ENCODE measurements at places on chromosomes 7 and 10. TPM values are rescaled to one million over a fixed set of nuclear protein-coding genes. Genes with fewer than 3 reads are reported as not detected.

Gene TFAM
- 87.7 TPM for total RNA-seq

GRCh38 chr7:8823486-8823885 is 390.1 kb downstream of the NXPH1 start:
- no peak for DNase-seq
- H3K27ac ChIP-seq = no peak overlapping the region
- no peaks in the 10 kb centered on the region for H3K36me3 ChIP-seq
- H3K27me3 ChIP-seq = no peaks in the 10 kb centered on the region

- no peak within 1 kb of the TSS for H3K27ac ChIP-seq
- peaks cover 37% of the 10 kb centered on the region for H3K4me1 ChIP-seq
- peaks cover 84% of the 10 kb centered on the region for H3K27me3 ChIP-seq
- H3K36me3 ChIP-seq = no peaks in the 10 kb centered on the region
These were observed at the start of gene HOXA11 for GRCh38 chr7:27185013-27185853. HOXA11 (minus strand) TSS chr7:27185232; CDS start chr7:27185144, 88 bp downstream.

GRCh38 chr7:74312418-74313028 is 23.3 kb downstream of the CLIP2 start:
- H3K4me3 ChIP-seq = no peak overlapping the region
- DNase-seq = peak; percentile 49
- H3K27ac ChIP-seq = no peak overlapping the region
- peaks cover 2% of the 10 kb centered on the region for H3K4me1 ChIP-seq
- no peaks in the 10 kb centered on the region for H3K36me3 ChIP-seq

GRCh38 chr7:158651968-158652565 is 52.5 kb downstream of the NCAPG2 start:
- H3K27me3 ChIP-seq = no peaks in the 10 kb centered on the region
- peaks cover 20% of the 10 kb centered on the region for H3K4me1 ChIP-seq
- H3K27ac ChIP-seq = no peak overlapping the region
- no peak overlapping the region for H3K4me3 ChIP-seq

GRCh38 chr7:33804140-33804660 is 101.1 kb upstream of the BMPER start:
- no peak for DNase-seq
- H3K36me3 ChIP-seq = no peaks in the 10 kb centered on the region
- H3K4me1 ChIP-seq = no peaks in the 10 kb centered on the region

- H3K4me1 ChIP-seq = peaks cover 43% of the 10 kb centered on the region
- peak overlapping the region; percentile 77 for H3K27ac ChIP-seq
- peaks cover 20% of the 10 kb centered on the region for H3K27me3 ChIP-seq
- peak overlapping the region; percentile 76 for H3K4me3 ChIP-seq
- H3K36me3 ChIP-seq = no peaks in the 10 kb centered on the region
These were observed 843 bp upstream of the GATA3 start for GRCh38 chr10:8053446-8054243.

DNA sequence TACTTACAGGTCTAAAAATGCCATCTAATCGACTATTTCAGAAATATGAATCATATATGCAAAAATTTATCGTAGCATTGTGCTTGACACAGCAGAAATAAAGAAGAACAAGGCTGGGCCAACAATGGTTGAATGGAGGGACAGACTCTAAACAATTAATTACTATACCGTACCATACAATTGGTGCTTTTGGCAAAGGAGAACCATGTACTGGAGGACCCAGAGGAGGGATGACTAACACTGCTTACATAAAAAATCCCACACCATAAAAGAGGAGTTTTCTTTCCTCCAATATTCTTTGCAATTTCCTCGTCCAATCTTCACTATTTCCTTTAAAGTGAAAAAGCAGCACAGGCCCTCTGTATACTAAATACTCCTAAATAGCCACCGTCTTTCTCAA is 94.1 kb downstream of the SGMS1 start:
- H3K36me3 ChIP-seq = peaks cover 14% of the 10 kb centered on the region
- H3K4me3 ChIP-seq = no peak overlapping the region
- DNase-seq = no peak
- H3K27me3 ChIP-seq = no peaks in the 10 kb centered on the region

DNA sequence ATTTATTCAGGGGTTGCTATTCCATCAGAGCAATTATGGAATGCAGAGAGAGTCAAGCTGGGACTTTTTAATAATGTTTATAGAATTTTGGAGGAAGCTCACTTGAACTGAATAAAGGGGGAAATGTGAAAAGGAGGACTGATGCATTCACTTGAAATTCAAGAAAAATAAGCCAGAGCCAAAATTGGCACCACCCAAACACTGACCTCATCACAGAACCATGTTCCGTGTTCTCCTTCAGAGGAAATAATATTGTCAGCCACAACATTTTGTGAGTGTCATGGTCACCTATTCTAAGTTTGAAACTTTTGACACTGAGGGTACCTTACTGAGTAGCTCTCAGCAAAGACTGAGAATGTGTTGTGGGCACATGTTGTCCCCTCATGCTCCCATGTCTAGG is 207.0 kb downstream of the ANK3 start:
- H3K4me1 ChIP-seq = no peaks in the 10 kb centered on the region
- peaks cover 2% of the 10 kb centered on the region for H3K36me3 ChIP-seq
- H3K27ac ChIP-seq = no peak overlapping the region
- H3K27me3 ChIP-seq = no peaks in the 10 kb centered on the region

DNA sequence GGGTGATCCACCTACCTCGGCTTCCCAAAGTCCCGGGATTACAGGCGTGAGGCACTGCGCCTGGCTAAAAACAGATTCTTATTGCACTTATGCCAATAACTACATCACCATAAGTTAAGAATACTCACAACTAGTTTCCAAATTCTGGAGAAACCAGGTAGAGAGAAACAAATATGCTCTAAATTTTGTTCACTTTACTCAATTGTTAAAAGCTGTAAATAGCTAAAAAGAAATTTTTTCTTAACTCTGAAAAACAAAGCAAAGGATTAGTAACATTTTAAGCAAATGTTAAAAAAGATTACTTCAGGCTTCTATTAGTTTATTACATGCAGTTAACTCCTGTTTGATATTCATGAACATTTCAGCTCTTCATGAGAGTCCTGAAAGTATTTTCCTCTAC is 28.3 kb upstream of the ZMIZ2 start:
- no peak overlapping the region for H3K4me3 ChIP-seq
- no peaks in the 10 kb centered on the region for H3K27me3 ChIP-seq

Data from activated naive CD4-positive, alpha-beta T cell treated with anti-CD3 and anti-CD28 coated beads for 36 hours (primary cell).